ENCODE measurements at places on chromosomes 3 and 15.

DNA sequence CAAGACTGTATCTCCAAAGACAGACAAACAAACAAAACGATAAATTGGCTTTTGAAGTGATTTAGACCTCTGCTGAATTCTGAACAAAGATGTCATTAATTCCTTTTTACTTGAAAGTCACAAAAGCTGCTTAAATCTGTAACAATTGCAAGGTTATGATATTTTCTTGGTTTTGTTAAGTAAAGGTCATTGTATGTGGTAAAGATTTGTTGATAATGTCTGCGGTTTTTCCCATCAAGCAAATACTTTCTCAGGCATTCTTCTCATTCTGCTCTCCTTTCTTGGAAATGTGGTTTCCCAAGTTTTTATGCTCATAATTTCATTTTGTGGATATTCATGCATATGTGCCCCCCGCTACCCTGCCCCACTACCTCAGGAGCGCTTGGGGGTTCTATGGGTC is 116.5 kb downstream of the SLMAP start:
- DNase-seq = peak; percentile 41

DNA sequence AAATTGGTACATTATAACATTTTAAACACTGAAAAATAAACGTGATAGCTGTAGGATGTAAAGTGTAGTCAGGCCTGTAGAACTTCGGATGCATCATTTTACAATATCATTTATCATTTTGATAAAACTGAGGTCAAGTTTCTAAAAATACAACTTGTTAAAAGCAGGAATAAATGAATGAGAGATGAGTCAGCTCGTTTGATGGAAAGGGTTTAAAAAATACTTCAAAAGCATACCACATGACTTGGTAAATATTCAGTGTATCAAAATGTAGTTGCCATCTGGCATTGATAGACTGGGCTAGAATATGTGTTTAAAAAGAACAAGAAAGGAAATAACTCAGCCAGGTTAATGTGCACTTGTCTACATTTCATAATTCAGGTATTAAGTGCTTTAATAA is 357.0 kb downstream of the TIGIT start:
- DNase-seq = peak; percentile 52

DNA sequence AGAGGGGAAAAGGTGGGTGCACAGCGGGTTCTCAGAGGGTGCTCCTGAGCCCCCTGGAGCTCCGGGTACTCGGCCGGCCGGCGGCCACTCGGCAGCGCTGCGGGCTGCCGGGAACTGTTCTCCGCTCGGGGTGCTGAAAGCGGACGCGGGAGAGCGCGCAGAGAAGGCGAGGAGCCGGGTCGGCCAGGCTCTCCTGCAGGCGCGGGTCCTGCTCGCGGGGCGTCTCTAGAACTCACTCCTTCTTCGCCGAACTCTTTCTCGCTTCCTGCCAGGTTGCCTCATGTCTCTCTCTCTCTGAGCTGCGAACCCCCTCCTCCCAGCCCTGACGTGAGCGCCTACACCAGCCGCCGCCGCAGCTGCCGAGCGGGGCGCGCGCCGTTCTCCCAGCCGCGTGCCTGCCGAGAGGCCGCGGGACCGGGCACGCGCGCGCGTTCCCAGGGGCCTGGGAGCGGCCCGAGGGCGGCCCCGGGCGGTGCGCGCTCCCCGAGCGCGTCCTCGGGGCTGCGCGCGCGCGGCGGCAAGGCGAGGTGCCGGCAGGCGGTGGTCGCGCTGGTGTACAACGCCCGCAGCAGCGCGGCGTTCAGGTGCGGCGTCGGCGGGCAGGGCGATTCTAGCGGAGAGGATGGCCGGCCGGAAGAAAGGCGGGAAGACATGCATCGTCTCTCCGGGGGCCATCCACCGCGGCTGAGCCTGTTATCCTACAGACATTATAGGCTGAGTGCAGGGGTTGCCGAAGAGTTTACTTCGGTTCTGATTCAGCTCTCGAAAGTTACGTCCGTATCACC is at the start of gene PEX5L:
PEX5L (minus strand) TSS at position 267 of the 785 bp plus-strand sequence. CDS start 338 bp downstream, outside the sequence.
- peak; percentile 62 for DNase-seq

GRCh38 chr3:140497331-140497730 is 180.5 kb upstream of the TRIM42 start:
- DNase-seq = no peak

DNA sequence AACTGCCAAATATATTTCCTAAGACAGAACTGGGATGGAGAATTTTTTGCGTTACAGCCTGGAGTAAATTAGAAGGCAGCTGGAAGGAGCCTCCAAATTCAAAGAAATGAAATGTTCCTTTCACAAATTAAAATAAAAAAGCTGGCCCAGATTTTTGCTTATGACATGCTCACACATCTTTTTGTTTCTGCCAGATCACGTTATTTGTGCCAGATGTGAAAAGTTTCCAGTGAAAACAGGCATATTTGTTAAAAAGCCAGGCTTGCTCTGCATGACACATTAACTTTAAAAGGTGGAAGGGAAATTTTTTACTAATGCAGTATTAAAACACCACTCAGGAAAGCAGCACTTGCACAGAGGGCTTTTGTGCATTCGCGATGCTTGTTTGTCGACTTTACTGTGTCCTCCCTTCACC is 23.3 kb upstream of the ACKR4 start:
- DNase-seq = peak; percentile 41

GRCh38 chr15:34837246-34838016 is 42.1 kb upstream of the ACTC1 start:
- DNase-seq = peak; percentile 43

GRCh38 chr3:141348837-141349236 is 19.5 kb upstream of the ZBTB38 start:
- no peak for DNase-seq

GRCh38 chr3:114675104-114675503 is 381.3 kb downstream of the TIGIT start:
- peak; percentile 78 for DNase-seq

DNA sequence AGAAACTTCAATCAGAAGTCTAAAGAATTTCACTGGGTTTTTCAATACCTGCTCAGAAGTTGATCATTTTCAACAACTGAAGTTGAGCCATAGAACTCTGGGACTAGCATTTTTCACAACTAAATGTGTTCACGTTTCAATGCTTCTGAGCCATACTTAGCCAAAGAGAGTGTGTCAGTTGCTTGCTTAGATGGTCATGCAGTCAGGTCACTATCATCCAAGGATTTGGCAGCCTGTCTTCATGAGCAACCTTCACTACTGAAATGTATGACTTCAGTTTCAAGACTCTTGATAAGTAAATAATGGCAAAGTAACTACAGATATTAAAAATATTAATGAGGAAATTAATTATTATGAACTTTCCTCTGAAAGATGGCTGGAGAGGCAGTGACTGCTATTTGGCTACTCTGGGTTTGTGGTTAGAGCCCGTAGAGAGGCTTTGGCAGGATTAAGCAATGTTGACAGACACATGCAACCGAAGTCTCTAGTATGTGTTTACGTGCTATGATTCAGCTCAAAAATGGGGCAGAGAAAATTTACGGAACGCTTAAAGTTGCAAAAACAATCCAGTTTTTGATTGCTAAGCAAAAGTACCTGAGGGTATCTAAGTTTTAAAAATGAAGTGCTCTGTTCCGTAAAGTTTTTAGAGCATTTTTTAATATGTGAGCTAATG is 133.8 kb downstream of the GMNC start:
- DNase-seq = no peak

GRCh38 chr15:67063689-67064606 is 1.5 kb upstream of the SMAD3 start:
- DNase-seq = no peak

GRCh38 chr15:54304321-54304720 is 326.1 kb downstream of the UNC13C start:
- peak; percentile 20 for DNase-seq

DNA sequence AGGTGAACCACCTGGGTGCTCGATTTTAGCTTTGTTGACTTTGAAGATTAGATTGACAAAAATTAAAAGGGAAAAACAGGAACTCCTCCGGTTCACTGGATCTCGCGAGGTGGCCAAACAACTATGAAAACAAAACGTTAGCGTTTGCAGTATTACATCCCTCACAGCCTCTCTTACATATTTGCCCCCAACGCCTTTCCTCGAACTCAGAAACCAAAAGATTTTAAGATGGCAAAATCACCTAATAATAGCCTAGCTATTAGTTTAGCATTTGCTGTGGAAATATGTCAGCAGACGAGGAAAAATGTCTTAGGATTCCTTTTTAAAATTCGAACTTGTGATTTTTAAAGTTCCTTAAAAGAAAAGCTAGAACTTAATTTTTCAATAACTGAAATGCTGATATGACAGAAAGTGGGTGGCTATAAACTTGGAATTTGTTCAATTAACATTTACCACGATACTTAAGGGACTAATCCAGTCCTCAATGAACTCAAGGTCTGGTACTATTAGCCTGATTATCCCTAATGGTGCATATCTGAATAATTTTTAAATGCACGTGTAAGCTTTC is 491 bp upstream of the SENP7 start:
- DNase-seq = no peak

- no peak for DNase-seq
Observed at GRCh38 chr3:42504334-42505127, 2.1 kb downstream of the VIPR1 start.

DNA sequence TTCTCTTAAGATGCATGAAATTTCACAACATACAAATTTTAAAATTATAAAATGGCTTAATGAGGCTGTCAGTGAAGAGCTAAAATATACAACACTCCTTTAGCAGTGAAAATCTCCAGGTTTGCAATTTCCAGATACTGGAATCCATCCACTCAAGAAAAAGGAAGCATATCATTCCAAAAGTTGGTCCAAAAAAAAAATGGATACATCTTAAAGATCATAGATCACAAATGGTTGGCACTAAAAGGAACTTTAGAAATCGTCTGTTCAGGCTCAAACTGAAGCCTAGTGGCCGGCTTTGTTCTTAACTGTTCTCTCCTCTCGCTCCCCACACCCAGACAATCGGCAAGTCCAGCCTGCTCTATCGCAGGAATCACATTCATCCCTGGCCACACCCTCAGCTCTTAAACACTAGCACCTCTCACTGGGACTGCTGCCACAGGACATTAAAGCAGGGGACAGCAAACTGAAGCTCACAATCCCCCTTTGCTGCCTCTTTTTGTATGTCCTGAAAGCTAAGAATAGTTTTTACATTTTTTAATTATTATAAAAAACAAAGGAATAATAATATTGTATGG is 130.3 kb upstream of the CDIN1 start:
- no peak for DNase-seq

GRCh38 chr15:43911235-43911781 is 84.5 kb downstream of the WDR76 start:
- DNase-seq = peak; percentile 97

GRCh38 chr3:1883534-1883933 is 215.1 kb upstream of the CNTN4 start:
- DNase-seq = no peak

- no peak for DNase-seq
Observed at GRCh38 chr3:178618896-178619295, 82.7 kb downstream of the KCNMB2 start.

DNA sequence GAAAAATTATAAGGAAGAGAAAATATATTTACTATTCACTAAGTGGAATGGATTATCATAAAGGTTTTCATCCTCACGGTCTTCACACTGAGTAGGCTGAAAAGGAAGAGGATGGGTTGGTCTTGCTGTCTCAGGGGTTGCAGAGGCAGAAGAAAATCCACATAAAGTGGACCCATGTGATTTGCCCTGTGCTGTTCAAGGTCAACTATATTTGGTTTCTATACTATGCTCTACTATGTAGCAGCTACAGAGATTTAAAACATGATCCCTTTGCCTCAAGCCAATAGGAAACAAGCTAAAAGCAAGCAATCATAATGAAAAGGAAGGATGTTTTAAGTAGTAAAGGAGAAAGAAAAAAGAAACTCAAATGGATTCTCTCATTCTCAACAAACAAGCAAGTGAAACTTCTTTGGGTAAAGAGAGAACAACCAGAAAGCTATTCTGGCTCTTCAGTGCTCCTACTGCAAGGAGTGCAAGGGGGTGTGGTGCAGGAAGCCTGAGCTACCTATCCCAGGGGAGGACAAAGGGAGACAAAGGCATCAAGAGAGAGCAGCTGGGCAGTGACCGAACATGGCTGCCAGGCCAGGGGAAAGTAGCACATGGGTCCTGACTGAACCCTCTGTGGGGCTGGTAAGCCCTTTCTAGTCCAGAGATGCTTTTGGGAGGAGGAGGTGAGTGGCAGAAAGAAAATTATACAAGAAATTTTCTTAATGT is 35.9 kb downstream of the SFMBT1 start:
- no peak for DNase-seq

- DNase-seq = peak; percentile 59
Observed at GRCh38 chr3:99747915-99748314, 69.7 kb upstream of the CMSS1 start.

GRCh38 chr3:71398157-71398836 is 185.2 kb downstream of the FOXP1 start:
- no peak for DNase-seq

DNA sequence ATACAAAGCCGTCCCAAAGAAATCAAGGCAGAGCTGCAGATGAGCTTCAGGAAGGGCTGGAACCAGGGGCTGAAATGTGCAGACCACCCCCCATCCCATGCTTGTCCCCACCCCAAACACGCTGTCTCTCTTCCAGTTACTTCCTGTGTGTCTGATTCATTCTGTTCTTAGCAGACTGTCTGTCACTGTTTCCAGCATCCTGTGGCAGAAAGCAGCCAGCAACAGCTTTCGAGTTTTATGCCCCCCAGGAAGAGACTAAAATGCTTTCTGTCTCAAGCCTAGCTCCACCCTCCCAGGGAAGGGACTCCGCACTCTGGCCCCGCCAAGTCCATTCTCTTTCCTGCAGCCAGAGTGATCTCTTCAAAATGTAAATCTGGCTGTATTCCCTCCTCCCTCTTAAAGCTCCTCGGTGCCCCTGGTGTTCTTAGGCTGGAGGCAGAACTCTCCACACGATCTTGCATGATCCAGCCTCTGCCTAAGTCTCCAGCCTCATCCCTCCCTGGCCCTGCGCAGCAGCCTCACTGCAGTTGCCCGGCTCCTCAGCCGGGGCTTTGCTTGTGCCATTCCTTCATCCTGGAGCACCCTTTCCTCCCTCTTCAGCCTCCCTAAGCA is 41.5 kb downstream of the HRH1 start:
- peak; percentile 84 for DNase-seq

GRCh38 chr3:171284308-171285075 is 175.7 kb downstream of the TNIK start:
- DNase-seq = peak; percentile 95

DNA sequence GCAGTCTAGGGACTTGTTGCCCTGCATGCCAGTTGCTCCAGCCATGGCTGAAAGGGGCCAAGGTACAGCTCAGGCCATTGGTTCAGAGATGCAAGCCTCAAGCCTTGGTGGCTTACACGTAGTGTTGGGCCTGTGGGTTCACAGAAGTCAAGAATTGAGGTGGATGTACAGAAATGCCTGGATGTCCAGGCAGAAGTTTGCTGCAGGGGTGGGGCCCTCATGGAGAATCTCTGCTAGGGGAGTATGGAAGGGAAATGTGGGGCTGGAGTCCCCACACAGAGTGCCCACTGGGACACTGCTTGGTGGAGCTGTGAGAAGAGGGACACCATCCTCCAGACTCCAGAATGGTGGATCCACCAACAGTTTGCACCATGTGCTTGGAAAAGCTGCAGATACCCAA is 10.6 kb upstream of the B3GNT5 start:
- DNase-seq = no peak

All from fibroblast of skin of scalp (primary cell).